ENCODE measurements at places on chromosomes 11 and 22. TPM values are rescaled to one million over a fixed set of nuclear protein-coding genes. Genes with fewer than 3 reads are reported as not detected.

Gene MUC5AC
- total RNA-seq, result 0.05 TPM

- DNase-seq, result no peak
Observed at GRCh38 chr22:41365425-41365824, 16.3 kb upstream of the TEF start.

DNA sequence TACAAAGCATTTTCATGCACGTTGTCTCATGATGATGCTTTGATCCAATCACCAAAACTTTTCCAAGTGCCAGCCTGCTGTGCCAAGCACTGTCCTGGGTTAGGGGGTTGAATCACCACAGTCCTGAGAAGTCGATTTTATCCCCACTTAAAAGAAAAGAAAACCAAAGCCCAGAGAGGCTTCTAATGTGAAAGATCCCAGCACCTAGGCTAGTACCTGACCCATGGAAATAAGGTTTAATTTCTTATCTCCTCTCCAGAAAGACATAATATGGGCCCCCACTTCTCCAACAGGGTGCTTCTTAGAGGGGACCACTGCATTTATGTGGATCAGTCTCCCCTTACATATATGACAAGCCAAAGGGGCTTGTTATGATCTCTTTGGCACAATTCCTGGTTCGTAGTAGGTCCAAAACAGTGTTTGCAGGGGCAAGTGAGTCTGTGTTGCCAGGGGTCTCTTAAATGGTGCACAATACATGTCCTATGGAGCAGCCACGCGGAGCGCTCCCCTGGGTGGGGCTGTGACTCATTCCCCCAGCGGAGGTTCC, 1.9 kb upstream of the BCL9L start:
- DNase-seq, result no peak

GRCh38 chr22:40462195-40462984, 92.0 kb downstream of the SGSM3 start:
- DNase-seq, result no peak

Gene KCNJ4
- 0.66 TPM for total RNA-seq

- DNase-seq, result peak; percentile 82
Observed at GRCh38 chr11:116787786-116788486, at the start of gene ZPR1. TSS of gene ZPR1 (minus strand) at chr11:116788023. CDS start at chr11:116787990, 33 bp downstream.

Gene DTX4
- 1.6 TPM for total RNA-seq

DNA sequence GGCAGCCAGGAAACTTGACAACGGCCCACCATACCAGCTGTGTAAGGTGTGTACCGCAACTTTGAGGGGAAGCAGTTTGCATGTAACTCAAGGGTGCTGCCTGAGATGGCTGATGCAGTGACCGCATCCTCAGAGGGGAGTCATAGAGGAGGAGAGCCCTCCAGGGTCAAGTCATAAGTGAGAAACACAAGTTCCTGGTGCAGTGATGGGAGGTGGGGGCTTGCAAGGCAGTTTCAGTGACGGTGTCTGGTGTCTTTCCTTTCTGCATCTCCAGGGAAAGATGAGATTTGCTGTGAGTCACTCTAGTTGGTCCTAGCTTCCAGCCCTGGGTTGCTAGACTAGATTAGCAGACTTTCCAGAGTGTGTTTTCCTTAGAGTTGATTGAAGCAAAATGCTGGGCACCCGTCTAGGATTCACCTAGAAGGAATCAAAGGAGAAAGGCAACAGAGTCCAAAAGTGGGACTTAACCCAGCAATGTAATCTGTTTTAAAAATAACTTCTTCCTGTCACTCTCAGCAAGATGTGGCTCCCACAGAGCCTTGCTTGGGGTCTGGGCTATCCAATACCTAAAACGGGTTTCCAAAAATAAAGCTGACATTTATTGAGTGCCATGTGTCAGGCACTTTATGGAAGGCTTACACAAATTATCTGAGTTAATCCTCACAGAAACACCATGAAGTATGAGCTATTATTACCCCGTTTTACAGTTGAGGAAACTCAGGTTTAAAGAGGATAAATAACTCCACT, 265.4 kb upstream of the PLET1 start:
- DNase-seq, result no peak

Gene USP35
- total RNA-seq, result 3.4 TPM

Gene CHRM1
- not detected for total RNA-seq

Gene MCHR1
- total RNA-seq, result 0.24 TPM

Gene RFPL3
- not detected for total RNA-seq

DNA sequence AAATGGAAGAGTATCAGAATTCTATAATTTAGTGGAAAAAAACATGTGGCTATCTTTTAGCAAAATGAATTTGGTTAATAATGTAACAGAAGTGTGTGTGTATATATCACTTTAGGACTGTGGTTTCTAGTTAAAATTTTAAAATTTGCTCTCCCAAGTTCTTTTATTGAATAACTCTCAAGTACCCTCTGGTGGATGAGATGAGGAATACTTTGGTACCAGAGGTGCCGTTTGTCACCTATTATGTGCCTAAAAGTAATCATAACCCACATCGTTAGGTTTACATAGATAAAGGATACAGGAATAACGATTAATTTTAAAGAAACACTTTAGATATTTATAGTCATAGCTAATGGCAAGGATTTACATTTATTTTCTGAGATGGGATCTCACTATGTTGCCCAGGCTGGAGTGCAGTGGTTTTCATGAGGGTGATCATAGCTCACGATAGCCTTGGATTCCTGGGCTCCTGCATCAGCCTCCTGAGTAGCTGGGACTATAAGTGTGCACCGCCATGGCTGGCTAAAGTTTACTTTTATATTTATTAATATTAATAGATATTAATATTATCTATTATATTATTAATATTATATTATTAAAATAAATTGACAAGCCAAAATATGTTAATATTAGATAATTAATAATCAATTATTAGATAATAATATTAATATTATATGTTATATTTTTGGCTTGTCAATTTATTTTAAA, 66.7 kb upstream of the CAPRIN1 start:
- DNase-seq, result no peak

Gene CHRDL2
- not detected for total RNA-seq

GRCh38 chr11:67470337-67471002, 1.4 kb upstream of the TMEM134 start:
- no peak for DNase-seq

- DNase-seq, result no peak
Observed at GRCh38 chr11:57427727-57428082, 784 bp upstream of the SLC43A3 start.

Gene RBMXL2
- 0.09 TPM for total RNA-seq

GRCh38 chr11:118171269-118172062, 5.0 kb downstream of the SCN2B start:
- peak; percentile 86 for DNase-seq

Gene WBP2NL
- 0.66 TPM for total RNA-seq

DNA sequence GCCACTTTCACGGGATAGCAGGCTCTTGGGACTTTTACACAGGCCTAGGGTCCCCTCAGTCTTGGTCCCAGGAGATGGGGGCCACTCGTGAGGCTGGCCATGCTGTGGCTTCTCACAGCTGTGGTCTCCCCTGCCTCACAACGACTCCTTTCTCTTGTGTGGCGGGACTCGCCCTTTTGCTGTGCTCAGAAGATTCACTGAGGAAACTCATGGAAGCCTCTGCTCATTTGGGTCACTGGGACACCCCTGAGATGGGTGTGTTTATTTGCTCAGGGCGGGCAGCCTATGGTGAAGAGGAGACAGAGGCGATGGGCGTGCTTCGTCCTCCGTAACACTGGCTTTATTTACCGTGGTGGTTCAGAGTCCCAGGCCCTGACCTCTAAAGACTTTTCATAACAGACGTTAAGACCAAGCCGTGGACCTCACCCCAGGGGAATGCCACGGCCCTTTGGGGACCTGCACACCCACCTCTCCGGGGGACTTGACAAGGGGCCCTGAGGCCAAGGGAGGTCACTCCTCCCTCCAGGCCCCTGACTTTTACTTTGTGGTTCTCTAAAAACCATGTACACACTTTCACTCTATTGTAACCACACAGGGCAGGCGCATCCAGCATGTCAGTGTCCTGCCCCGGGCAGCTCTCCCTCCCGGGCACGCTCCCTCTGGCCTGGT, 15.5 kb downstream of the TEF start:
- DNase-seq, result no peak

GRCh38 chr11:96206955-96207354, 136.0 kb downstream of the MAML2 start:
- no peak for DNase-seq

DNA sequence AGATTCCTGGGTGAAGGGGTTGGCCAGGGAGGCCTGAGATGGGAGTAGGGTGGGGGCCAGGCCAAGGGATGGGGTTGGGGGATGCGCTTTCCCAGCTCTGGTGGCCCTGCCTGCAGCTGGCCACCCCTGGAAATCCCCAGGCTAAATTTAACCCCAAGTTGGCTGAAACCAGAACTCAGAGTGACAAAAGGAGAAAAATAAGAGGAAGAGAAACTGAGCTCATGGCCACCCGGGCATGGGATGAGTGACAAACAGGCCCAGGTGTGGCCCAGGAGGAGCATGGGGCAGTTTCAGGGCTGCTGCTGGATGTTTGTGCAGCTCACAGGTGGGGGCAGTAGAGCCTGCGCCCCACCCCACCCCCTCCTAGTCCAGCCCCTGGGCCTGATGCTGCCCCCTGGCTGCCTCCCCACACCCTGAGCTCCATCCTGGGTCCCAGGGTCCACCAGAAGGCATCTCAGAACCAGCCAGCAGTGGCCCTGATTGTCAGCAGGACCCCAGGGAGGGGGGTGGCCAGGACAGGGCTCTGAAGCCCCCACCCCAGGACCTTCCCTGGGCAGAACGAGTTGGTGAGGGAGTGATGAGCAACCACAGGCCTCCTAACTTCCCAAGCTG, 48.0 kb downstream of the IGLL5 start:
- DNase-seq, result no peak

DNA sequence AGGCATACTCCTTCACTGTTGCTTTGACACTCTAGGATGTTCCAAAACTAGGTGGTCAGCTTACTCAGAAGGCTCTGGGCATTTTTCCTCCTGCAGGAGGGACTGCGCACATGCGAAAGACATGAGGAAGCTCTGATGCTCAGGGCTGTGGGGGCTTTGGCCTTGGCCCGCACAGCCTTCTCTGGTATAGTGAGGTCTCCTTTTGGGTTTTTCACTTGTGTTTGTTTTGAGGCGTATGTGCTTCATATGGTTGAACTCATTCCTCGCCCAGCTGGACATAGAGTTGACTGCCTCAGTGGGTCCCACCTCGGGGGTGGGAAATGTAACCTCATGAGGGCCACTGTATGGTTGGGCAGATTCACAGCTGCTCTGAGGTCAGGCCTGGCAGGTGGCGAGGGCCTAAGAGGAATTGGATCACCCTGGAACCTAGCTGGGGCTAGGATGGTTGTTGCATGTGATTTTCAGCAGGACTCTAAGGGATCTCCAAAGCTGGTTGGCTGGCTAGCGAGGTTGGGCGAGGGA, 63.7 kb downstream of the PTPRJ start:
- no peak for DNase-seq

- DNase-seq, result no peak
Observed at GRCh38 chr11:65150509-65151299, 16.4 kb upstream of the SYVN1 start.

GRCh38 chr11:6357222-6357621, 33.1 kb upstream of the SMPD1 start:
- DNase-seq, result no peak

Gene PRR33
- not detected for total RNA-seq

GRCh38 chr22:30301995-30302809, 12.9 kb upstream of the CASTOR1 start:
- peak; percentile 52 for DNase-seq

- DNase-seq, result no peak
Observed at GRCh38 chr22:39348909-39349505, 784 bp upstream of the SYNGR1 start.

GRCh38 chr11:29214833-29215232, 802.0 kb downstream of the KCNA4 start:
- no peak for DNase-seq

DNA sequence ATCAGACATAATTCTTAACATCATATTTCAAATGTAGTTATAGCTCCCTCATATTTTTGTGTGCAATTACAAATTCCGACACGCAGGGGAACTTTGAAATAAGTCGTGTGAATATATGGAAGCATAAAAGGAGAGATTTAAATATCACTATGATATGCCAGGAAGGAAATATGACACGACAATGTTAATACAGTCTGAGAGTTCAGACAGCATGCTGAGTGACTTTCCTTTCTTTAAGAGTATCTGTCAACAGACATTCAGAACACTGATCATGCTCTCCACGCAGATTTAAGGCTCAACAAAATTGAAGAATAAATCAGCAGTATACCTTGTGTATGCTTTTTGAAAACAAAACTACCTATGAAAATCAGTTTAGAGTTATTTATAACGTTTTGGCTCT, 232.6 kb upstream of the CARD18 start:
- no peak for DNase-seq

Gene CTSW
- 18.5 TPM for total RNA-seq

DNA sequence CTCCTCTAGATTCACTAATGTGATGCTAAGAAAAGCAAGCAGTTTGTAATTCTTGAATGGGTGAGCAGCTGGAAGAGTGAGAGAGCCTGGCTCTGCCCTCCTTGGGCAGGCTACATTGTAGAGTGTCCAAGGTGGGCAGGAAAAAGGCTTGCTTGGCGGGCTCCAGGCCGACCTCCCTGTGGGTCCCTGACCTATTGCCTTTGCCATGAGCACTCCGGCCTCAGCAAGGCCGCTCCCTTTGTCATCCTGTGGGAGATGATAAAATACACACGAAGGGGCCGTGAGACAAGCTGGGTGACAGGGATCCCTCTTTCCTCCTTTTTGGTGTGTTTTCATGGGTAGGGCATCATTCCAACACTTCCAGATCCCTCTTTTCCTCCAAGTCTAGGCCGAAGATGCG, 41.8 kb downstream of the TIMP3 start:
- DNase-seq, result no peak

GRCh38 chr22:20135265-20135664, 3.7 kb downstream of the ZDHHC8 start:
- DNase-seq, result no peak
